ENCODE measurements at places on chromosomes 7 and 10. TPM values are rescaled to one million over a fixed set of nuclear protein-coding genes. Genes with fewer than 3 reads are reported as not detected.

GRCh38 chr7:135960709-135961451 is 16.3 kb downstream of the MTPN start:
- DNase-seq, result no peak

Gene GIMAP8
- total RNA-seq, result 17.1 TPM

DNA sequence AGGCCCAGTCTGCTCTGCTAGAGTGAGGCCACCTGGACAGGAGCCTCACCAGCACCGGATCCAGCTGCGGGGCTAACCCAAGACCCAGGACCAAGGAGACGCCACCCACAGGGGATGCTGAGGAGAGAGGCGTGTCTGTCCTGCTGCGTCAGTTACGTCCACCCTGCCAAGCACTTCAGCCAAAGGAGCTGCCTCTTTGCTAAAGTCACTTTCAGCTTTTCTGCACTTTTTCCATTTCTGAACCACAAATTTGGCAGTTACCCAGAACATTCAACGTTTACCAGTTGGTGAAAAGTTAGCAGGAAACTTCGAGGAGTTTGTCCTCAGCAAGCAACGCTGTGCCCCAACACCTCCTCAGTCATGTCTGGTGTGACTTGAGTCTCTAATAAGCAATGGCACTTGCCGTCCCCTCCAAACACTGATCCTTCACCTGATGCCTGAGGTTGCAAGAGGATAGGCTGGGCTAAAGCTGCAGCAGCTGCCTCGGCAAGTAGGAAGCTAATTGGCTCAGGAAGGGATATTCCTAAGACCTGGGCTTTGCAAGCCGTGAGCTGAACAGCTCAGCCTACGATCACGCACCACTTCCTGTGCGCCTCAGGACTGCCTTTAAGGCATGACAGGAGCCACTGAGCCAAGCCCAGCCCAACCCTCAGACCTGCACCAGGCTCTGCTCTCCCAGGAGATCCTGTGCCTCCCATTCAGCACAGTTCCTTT is 40.1 kb downstream of the KCNH2 start:
- no peak for DNase-seq

Gene RBP3
- not detected for total RNA-seq

GRCh38 chr10:129646973-129647372 is 179.9 kb downstream of the MGMT start:
- no peak for DNase-seq

Gene OPN4
- total RNA-seq, result not detected

DNA sequence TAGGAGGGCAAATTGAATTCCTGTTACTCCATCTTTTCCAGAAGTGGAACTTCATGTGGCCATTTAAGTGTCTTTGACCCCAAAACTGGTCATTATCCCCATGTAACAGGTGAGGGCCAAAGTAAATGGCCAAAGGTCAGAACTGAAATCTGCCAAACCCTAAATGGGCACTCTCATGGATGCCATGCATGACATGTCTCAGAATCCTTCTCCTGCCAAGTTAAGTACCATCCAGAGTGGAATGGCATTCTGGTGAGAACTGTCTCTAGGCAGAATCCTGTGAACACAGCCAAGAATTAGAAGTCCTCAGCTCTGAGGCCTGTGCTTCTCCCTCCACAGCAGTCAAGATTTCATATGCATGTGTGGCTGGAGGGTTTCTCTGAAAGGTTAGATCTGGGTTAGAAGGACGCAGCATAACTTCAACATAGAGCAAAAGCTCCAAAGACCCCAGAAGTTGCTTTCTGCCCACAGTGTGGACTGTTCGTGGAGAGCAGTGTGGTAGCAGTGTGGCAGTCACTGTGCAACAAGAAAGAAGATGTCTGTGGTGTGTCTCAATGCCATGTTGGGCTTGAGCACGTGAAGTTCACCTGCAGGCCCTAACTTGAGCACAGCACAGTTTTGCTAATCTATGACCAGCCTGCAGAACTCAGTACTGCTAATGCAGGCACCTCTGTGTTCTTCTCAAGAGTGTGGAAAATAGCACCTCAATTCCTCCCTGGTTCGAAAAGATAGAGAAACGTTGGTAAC is 121.3 kb downstream of the ADCY1 start:
- DNase-seq, result no peak

DNA sequence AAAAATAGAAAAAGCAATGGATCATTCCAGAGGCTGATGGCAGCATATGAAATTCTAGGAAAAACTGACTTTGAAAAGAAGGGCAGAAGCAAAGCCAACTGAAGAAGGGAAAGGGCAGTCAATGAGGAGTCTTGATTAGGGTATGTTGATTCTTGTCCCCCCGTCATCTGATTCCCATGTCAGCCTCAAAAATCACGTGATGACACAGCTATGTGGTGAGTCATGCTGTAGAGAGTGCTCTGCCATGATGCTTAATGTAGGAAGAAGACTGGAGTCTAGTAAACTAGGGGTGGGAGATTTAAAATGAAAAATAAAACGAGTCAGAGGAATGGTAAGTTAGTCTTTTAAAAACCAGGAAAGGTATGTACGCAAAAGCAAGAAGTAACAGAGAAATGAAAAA is 3.9 kb upstream of the POU6F2 start:
- DNase-seq, result no peak

GRCh38 chr10:59181668-59182067 is 5.2 kb downstream of the PHYHIPL start:
- peak; percentile 62 for DNase-seq

- DNase-seq, result no peak
Measured at GRCh38 chr7:118222591-118222990, 1.9 kb upstream of the ANKRD7 start.

- peak; percentile 79 for DNase-seq
Measured at GRCh38 chr10:121157998-121158397, 306.8 kb downstream of the WDR11 start.

Gene SFTPA1
- 11,086 TPM for total RNA-seq

Gene LIPF
- total RNA-seq, result not detected

Gene ASAH2
- 4.5 TPM for total RNA-seq

Gene WDR86
- 1.1 TPM for total RNA-seq

DNA sequence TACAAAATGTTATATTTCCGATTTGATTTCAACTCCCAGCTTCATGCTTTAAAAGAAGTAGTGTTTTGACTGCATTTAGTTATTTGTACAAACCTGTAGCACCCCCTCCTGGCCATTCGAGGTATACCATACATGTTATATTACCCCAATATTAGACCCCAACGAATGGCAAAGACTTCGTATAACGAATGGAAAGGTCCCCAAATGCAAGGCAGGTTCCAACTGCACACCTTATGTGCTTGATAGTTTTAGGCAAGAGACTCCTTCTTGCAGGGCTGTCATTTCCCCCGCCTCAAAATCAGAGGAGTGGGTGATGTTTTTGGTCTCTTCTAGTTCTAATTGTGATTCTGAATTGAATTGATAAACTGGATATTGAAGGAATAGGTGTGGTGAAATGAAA is 101.1 kb upstream of the TARP start:
- DNase-seq, result no peak

GRCh38 chr7:116394106-116394505 is 105.4 kb upstream of the CAV2 start:
- DNase-seq, result no peak

- peak; percentile 13 for DNase-seq
Measured at GRCh38 chr10:93680412-93681047, 21.9 kb downstream of the FRA10AC1 start.

- no peak for DNase-seq
Measured at GRCh38 chr7:115618676-115619075, 411.9 kb downstream of the TFEC start.

Gene MAT1A
- 0.38 TPM for total RNA-seq

Gene OR6B1
- total RNA-seq, result not detected

Gene ATG9B
- 0.68 TPM for total RNA-seq

DNA sequence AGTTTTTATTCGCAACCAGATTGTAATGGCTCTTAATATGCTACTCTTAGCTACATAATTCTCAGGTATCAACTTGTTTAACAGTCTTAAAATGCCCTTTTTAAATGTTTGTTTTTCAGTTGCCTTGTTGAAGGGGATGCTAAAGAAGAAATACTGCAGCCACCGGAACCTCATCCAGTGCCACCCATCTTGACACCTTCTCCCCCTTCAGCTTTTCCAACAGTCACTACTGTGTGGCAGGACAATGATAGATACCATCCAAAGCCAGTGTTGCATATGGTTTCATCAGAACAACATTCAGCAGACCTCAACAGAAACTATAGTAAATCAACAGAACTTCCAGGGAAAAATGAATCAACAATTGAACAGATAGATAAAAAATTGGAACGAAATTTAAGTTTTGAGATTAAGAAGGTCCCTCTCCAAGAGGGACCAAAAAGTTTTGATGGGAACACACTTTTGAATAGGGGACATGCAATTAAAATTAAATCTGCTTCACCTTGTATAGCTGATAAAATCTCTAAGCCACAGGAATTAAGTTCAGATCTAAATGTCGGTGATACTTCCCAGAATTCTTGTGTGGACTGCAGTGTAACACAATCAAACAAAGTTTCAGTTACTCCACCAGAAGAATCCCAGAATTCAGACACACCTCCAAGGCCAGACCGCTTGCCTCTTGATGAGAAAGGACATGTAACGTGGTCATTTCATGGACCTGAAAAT is 69.5 kb upstream of the RSBN1L start:
- no peak for DNase-seq

Gene PRPF18
- total RNA-seq, result 17.0 TPM

Gene CYP2C19
- total RNA-seq, result not detected

Gene FAM25G
- total RNA-seq, result not detected

- DNase-seq, result no peak
Measured at GRCh38 chr10:124743191-124744101, 732 bp downstream of the FAM53B start.

DNA sequence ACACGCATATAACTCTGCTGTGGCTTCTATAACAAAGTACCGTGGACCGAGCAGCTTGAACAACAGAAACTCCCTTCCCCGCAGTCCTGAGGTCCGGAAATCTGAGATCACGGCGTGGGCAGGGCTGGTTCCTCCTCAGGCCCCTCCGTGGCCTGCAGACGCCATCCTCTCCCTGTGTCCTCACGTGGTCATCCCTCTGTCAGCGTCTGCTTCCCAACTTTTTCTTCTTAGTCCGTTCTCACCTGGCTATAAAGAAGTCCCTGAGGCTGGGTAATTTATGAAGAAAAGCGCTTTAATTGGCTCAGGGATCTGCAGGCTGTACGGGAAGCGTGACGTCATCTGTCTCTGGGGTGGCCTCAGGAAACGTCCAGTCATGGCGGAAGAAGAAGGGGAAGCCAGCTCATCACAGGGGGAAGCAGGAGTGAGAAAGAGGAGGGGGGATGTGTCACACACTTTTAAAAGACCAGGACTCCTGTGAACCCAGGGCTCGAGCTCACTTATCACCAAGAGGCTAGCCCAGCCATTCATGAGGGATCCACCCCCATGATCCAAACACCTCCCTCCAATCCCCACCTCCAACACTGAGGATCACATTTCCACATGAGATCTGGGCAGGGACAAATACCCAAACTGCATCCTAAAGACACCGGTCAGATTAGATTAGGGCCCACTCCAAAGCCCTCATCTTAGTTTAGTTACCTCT is 91.2 kb upstream of the INSIG1 start:
- DNase-seq, result no peak
